EH (cell line): ENCODE measurements at places on chromosomes 7 and 10.

DNA sequence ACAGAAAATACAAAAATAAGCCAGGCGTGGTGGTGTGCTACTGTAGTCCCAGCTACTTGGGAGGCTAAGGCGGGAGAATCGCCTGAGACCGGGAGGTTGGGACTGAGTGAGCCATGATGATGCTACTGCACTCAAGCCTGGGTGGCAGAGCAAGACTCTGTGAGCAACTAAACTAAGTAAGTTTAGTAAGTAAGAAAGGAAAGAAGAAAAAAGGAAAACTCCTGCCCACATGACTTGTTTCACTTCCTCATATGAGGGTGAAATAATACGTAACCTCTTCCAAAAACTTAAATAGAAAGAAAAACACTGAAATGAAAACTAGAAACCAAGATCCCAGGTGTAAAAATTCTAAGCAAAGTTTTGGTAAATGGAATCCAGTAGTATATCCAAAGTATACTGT is 79.6 kb downstream of the LARP4B start:
- no peak for DNase-seq

DNA sequence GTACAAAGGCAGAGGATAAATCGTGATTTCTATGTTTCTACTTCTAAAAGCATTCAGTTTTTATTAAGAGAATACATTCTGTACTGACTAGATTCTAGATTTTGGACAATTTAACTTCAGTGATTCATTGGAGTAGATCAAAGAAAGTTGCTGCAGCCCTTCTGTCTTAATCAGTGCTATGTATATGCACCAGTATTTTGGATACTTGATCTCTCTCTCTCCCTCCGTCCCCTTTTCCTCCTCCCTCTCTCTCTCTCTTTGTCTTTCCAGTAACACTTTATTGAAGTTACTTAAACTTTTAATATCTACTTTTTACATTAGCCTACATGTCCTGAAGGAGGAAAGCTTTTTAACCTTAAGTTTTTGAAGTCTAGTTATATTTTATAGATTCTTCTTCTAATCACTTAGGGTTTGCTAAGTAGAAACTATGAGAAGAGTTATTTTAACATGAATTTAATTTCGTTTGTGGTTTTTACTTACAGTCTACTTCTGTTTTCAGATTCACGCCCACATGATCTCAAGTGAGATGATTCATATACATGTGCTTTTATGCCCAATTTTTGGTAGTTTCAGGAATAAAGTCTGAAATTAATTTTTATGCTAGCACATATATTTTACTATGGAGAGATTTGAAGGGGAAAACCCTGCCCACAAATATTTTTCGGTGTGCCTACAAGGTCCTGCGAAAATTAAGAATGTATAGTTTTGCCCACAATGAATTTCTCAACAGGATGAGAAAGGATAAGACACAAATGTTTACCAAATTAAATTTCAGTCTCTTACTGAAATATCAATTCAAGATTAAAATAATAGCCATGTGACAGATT is 9.1 kb downstream of the MDFIC start:
- DNase-seq, result peak; percentile 35

- no peak for DNase-seq
Measured at GRCh38 chr10:119003572-119004289, 25.8 kb upstream of the NANOS1 start.

DNA sequence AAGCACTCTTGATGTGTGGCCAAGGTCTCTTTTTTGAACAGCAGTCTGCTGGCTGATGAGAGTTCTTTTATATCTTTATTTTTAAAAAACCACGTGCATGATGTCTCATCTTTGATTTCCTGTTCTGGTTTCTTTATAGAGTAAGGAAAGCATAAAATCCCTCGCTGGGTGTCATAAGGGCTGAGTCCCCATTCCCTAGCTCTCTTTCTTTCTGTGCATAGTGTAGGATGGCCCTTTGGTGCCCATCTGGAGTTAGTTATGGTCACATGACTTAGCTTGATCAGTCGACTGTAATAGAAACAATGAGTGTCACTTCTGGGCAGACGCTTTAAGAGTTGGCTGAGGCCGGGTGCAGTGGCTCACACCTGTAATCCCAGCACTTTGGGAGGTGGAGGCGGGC is 38.5 kb downstream of the GHRHR start:
- DNase-seq, result peak; percentile 39

DNA sequence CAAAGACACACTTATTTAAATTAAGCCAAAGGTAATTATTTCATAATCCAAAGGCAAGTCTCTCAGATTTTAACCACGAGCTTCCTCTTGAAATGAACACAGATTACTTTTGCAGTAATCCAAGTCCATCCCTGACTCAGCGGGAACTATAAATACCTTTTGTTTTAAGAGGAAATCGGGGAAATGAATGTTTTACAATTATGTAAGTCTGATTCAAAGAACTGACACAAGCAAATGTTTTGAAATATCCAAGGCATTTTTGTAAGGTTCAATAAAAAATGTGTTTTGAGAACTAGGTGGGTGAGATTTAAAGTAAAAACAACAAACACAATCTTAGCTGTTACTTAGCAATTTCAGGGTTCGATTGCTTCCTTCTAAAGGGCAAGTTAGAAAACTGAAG is 179.8 kb upstream of the ASAH2 start:
- DNase-seq, result peak; percentile 66

GRCh38 chr10:21176934-21177480 is 279.9 kb upstream of the NEBL start:
- DNase-seq, result no peak

GRCh38 chr10:6202684-6203330 is at the start of gene PFKFB3:
PFKFB3 (plus strand) TSS chr10:6202932; CDS start chr10:6203261, 329 bp downstream.
- DNase-seq, result peak; percentile 94

DNA sequence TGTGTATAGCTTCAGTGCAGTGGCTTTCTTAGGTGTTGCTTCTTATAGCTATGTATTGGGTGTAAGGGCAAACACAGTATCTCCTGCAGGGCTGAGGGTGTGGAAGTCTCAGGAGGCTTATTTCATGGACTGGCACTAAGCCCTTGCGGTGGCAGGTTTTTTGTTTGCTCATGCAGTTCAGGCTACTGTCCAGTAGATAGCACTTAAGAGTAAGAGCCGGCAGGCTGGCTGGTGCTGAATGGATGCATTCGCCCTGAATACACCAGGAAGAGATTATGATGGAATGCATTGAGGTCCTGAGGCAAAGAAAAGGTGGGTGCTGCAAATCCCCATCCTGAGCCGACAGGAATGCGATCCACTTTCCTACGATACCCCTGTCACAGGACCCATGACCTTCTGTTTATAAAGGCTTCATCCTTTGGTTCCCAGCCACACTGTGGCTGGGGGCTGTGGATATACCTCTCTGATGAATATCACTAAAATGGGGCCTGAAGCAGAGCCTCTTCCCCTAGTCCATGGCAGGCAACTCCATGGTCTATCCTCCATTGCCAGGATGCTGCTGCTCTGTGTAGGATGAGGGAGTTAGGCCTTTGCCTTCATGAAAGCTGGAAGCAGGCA is 44.9 kb downstream of the ANXA8 start:
- peak; percentile 71 for DNase-seq

- DNase-seq, result no peak
Measured at GRCh38 chr7:74324531-74325209, 35.5 kb downstream of the CLIP2 start.

GRCh38 chr7:90119178-90119971 is 34.9 kb upstream of the STEAP1 start:
- peak; percentile 10 for DNase-seq

DNA sequence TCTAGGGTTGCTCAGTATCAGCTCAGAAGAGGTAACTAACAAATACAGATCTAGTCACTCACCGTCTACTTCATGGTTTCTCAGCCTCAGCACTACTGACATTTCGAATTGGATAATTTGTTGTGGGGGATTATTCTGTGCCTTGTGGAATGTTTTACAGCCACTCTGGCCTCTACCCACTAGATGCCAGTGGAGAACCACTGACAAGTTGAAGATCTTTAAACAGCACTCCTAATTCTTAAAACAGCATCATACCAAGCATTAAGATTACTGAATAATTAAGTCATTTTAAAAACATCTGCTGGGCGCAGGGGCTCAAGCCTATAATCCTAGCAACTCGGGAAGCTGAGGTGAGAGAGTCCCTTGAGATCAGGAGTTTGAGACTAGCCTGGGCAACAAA is 82.6 kb downstream of the UPF2 start:
- no peak for DNase-seq

- DNase-seq, result no peak
Measured at GRCh38 chr7:155953781-155954549, 141.7 kb upstream of the SHH start.

- no peak for DNase-seq
Measured at GRCh38 chr10:11560076-11560709, 51.3 kb downstream of the USP6NL start.

GRCh38 chr7:3657206-3657605 is 356.2 kb downstream of the SDK1 start:
- no peak for DNase-seq

DNA sequence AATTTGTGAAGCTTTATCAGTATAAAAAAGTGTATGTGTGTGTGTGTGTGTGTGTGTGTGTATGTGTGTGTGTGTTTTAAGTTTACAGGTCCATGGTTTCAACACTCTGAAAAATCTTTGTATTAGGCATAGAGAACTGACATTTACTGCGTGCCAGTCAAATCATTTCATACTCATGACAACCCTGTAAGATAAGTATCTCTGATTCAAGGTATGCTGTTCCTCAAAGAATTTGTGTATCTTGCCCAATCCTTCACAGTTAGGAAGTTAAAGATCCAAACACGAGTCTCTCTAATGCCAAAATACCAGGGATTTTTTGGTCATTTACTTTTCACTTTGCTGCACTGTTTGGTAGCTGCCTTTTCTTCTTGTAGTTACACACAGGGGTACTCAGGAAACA is 1121.3 kb upstream of the AUTS2 start:
- DNase-seq, result no peak
